Cardiac septum (tissue), 1 donor: ENCODE measurements at places on chromosomes 7 and 10.

DNA sequence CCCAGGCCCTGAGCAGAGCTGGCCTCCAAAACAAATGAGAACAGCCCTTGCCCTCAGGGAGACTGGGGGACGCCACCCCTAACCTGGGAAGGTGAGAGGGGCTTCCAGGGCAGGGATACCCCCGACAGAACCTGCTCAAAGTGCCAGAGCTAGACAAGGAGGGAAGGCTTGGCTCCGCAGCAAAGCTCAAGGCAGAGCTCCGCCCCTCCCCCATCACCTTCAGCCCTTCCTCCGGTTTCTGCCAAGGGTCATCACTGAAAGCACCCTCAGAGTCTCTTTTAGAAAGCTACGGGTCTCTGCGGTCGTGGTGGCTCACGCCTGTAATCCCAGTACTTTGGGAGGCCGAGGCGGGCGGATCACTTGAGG lies 73.4 kb upstream of the CUX1 start:
- DNase-seq, result no peak

- no peak for DNase-seq
These were observed 5.3 kb upstream of the CUZD1 start for GRCh38 chr10:122850705-122851640.

DNA sequence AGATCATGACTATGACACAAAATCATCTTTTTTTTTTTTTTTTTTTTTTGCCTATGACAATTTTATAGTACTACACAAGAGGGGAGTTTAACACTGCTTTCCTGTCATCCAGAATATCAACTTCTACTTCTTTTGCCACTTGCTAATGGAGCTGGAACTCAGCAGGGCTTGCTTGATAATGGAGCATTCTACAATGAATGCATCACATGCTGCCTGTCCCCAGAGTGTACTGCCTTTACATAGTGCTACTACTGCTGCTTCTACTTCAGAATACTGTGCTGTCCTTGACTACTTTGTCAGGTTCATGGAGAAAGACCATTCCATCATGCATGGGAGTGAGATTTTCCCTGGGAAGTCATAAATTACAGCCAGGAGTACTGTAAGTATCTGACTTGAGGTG lies 338.6 kb upstream of the SEMA3A start:
- DNase-seq, result no peak

DNA sequence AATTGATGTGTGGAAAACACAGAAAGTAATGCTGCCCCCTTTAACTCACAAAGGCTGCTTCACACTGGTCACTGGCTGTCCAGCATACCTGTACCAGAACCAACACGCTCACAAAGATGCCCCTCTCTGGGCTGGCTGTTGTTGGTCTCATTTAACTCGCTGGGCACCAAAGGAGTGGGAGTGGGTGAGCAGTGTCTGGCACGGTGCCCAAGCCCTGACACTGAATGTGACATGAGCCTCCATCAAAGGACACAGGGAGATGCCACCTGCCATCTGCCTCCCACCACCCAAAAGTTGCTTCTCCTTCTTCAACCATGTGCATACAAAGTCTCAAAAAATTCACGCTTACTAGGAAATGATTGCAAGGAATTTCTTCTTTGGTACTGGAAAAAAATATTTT lies 86.8 kb downstream of the FGFR2 start:
- no peak for DNase-seq
